NCI-H446 (cell line): ENCODE measurements at places on chromosomes 11 and 22.

GRCh38 chr22:25083807-25084200 is 115.9 kb upstream of the CRYBB3 start:
- DNase-seq, result no peak

DNA sequence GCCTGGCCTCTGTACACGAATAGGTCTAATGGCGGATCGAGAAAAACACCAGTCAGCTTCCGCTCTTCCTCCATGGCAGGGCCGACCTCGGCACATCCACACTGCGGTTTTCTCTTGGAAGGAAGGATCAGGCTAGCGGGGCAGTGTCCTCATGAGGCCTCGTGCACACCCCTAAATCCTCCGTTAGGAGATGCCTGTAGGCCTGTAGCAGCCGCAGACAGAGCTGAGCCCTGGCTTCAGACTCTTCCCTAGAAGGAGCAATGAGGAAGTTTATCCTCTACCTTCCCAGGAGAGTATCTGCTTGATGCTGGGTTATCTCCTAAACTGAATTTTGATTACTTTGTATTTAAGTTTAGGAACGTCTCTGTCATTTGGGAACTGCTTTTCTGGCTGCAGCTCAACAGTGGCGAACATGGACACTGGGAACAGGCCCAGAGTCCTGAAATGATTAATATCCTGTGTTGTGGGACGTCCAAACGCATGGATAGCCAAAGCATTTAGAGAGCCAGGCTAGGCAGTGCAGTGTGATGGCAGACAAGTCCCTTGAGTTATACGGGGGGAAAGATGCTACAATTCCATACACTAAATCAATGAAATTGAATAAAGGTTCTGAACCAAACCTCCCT is 16.5 kb upstream of the BMAL1 start:
- no peak for DNase-seq

DNA sequence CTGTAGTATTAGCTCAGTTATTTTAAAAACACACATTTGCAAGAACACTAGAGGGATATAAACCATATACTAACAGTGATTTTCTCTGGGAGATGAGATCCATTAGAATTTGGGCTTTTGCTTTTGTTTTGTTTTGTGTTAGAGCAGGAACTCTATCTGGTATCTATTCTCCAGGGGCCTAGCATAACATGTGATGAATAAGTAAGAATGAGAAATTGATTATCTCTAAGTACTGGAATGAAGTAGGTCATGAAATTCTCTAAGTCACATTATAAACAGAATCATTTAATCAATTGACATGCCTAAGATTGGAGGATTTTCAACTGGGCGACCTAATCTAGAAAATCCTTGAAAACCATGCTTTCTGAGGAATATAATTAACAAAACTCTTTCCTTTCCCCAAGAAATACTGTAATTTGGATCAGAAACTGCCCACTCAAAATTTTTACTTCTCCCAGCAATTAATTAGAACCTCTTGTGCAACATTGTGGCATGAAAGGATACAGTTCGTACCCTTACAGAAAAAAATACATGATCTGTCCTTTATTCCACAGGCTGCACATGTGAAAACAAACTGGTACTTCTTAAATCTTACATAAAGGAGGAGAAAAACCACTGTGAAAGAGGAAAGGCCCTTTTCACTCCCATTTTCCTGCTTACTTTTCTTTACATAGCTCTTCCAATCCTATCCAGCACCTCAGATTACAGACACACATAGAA is 93.5 kb downstream of the MRTFA start:
- DNase-seq, result no peak

- no peak for DNase-seq
Observed at GRCh38 chr22:21098099-21098671, 52.4 kb downstream of the LRRC74B start.

GRCh38 chr11:16789063-16789420 is 50.6 kb downstream of the C11orf58 start:
- DNase-seq, result no peak

- DNase-seq, result no peak
Observed at GRCh38 chr11:33515347-33515746, 185.3 kb downstream of the C11orf91 start.

DNA sequence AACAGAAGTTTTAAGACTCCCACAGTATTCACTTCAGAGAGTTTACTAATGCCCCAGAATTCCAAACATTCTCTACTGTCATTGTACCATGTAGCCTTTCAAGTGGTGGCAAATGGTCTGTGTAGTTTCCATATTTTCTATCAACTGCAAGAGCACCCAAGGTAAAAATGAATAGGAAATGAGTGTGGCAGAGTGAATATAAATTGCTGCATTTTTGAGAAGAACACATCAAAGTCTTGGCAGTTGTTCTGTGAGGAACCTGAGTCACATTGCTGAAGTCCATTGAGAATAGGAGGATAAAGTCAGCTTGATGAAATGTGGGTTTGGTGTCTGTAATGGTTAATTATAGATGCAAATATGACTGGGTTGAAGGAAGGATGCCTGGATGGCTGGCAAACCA is 193.6 kb downstream of the AASDHPPT start:
- no peak for DNase-seq

GRCh38 chr11:128465946-128466705 is 121.2 kb downstream of the ETS1 start:
- no peak for DNase-seq

- DNase-seq, result no peak
Observed at GRCh38 chr11:100925935-100926334, 203.7 kb downstream of the PGR start.

- DNase-seq, result no peak
Observed at GRCh38 chr22:39215426-39216142, 29.2 kb downstream of the PDGFB start.

GRCh38 chr11:13260201-13260962 is 17.2 kb upstream of the BMAL1 start:
- DNase-seq, result no peak

DNA sequence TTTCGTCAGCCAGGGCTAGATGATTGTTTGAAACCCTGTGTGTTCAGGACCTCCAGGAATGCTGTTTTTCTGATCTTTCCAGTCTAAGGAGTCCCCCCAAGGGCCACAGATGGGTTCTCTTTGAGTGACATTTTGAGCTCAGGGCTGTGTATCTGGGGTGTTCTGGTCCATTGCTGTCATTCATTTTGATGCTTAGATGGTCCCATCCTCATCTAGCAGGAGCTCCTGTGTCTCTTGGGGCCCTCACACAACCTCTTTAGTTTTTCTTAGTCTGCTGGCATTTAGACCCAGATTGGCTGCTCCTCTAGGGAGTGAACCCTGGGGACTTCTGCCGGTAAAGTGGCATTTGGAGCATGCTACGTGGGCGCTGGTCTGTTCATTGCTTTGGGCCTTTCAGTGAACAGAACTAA is 39.1 kb downstream of the MED15 start:
- no peak for DNase-seq

- no peak for DNase-seq
Observed at GRCh38 chr11:59754494-59754858, 700 bp upstream of the STX3 start.

GRCh38 chr11:128481135-128481534 is 106.2 kb downstream of the ETS1 start:
- no peak for DNase-seq

GRCh38 chr11:65416841-65417701 is 5.5 kb upstream of the NEAT1 start:
- DNase-seq, result peak; percentile 29

- no peak for DNase-seq
Observed at GRCh38 chr11:78339483-78339882, 78.1 kb downstream of the GAB2 start.

DNA sequence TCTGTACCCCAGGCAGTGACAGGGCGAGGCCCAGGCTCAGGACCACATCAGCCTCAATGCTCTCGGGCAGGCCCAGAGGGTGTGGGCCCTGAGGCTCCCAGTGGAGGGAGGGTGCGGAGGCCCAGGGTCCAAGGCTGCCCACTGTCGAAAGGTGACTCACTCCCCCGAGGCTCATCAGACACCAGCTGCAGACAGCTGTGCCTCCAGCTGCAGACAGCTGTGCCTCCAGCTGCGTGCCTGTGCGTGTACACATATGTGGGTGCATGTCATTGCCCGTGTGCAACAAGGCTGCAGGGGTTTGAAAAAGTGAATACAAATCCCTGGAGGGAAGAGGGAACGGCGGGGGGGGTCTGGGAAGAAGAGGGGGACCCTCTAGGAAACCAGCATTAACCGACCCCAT is 134.3 kb downstream of the BRD1 start:
- DNase-seq, result no peak

DNA sequence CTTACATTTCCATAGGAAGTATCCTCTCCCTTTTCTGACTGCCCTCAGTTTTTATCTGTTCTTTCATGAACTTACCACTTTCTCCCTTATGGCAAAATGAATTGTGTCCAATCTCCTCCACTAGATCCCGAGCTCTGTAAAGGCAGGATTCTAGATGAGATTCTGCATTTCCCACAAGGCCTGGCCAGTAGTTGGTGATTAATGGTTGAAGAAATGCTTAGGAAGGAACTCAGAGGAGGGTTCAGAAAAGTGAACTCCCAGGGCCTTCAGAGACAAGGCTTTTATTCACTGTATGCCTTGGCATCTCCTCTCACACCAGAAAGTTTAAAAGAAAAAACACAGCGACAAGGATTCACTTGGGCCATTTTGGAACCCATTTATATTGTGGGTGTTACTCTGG is 66.2 kb downstream of the CCDC81 start:
- no peak for DNase-seq

- no peak for DNase-seq
Observed at GRCh38 chr11:70080763-70081162, 2.6 kb downstream of the ANO1 start.
